RWPE1 (cell line): ENCODE measurements at places on chromosomes 7 and 10.

GRCh38 chr7:33248671-33249070 is 119.3 kb downstream of the BBS9 start:
- no peak for DNase-seq

DNA sequence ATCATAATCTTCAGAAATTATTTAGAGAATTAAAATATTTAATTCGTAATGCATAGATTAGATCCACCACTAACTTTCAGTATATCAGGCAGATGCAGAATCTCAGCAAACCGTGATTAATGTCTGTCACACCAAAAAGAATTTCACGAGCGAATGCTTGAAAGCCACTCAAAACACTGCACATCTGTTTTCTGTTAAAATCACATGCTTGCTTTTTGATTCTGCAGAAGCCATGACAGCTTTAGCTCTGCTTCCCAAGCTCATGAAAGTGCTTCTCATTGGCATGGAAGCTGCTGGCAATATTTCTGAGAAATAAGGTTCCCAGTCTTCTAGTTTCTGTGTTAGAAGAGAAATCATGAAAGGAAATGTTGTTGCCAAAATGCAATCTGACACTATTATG is 837.8 kb upstream of the LRRN3 start:
- no peak for DNase-seq

DNA sequence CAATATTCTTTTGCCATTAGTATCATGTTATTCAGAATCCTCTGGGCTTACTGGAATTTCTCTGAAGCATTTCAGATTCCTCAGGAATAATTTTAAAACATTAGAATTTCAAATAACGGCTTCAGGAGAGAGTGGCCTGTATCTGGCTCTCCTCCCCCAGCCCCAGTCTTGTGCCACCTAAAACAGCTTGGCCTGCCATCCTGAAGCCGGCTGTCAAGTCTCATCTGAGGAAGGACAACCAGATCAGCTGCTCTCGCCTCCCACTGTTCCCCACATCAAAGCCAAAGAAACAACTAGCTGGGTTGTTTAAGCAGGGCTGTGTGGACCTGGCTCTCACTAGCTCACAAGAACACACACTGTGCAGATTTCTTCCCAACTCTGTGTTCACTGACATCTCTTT is 178.2 kb downstream of the FGFR2 start:
- no peak for DNase-seq

DNA sequence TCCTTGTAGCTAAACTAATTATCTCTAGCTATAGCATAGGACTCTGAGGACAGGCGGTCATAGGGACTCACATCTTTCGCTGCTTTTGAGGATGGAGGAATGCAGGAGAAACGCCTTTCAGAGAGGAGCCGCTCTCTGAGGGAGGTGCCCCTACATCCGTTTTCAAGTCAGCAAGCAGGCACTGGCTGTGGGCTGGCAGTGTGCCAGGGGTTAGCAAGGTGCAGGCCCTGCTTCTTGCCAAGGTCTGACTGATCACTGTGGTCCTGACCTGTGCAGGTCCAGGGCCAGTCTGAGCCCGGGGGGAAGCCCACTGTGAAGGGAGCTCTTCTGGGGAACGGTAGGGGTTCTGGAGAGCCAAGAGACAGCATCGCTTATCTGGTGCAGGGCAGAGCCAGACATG is 89.4 kb downstream of the SH3PXD2A start:
- DNase-seq = no peak

DNA sequence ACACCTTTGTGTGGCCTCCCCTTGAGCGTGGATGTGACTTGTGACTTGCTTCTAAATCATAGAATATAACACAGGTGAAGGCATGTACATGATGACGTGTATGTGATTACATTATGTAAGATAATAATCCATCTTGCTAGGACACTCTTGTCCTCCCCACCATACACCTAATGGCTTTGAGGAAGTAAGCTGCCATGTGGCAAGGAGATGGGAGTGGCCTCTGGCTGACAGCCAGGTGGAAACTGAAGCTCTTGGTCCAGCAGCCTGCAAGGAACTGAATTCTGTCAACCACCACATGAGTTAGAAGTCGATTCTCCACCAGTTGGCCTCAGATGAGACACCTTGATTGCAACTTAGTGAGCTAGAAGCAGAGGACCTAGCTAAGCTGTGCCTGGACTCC is 67.4 kb upstream of the ELN start:
- no peak for DNase-seq

- DNase-seq = no peak
These were observed 2.6 kb downstream of the GRID1 start for GRCh38 chr10:86363833-86364490.

DNA sequence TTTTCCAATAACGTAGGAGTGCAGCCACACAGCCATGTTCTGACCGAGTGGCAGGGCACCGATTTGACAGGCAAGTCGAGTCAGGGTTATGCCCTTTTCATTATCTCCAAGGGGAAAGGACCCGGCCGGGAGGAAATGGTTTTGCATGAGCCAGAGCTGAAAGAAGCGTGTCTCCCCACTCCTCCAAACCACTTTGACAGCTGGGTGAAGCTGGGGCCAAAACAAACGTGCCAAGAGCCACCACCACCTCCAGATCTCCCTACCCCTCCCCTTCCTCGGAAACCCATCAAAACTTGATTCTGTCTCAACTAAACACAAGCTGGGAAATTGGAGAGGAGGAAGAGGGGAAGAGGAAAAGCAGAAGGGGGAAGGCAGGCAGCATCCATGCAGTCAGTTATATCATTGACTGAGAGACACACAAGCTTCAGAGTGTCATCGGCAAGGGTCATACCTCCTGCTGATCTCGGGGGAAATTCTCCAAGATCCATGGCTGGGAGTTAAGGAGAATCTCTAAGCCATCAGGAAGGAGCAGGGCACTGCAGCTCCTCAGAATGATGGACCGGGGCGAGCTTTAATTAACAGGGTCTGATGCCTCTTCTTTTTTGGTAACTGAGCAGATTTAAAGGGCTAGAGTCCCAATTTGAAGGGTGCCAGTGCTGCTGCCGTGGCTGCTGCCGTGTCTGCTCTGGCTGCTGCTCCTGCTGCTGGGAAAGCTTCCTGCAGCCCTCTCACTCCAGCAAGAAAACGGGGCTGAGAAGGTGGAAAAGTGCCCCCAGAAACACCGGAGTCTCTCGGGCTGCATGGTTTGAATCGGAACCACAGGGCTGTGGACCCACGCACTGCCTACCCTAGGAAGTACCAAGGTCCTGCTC is 34.7 kb upstream of the CALN1 start:
- no peak for DNase-seq

DNA sequence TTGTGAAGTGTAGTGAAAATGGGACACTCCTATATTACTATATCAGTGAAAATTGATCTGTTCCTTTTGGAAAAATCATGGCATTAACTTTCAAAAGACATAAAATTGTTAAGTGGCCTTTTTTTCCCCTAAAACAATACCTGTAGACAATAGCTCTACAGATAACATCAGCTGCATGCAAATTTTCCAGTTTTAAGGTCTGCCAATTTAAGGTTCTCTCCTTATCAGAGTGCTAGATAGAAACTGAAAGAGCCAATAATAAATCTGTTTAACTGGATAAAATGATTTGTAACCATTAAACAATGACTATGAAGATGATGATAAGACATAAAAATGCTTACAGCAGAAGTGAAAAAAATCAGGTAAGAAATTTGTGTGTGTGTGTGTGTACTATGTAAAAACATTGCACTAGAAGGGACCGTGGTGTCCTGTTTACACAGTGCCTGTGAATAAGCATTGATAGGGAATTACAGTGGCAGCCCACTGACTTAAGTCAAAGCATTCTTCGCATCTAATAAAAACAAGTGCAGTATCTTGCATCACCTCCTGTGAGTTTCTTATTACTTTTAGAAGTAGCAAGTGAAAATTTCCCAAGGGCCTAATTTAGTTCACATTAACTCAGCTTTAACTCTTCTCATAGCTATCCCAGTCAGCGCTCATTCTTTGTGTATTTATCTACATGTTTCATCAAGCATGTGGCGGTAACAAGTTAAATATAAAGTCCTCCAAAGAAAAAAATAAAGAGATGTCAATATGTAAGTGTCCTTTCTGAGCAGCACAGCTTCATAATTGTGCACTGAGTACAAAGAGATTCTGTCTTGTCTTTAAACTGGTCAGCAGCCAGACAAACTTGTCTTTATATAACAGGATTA is 261.9 kb downstream of the ARL4A start:
- no peak for DNase-seq

GRCh38 chr7:94258418-94259300 is 136.0 kb upstream of the COL1A2 start:
- DNase-seq = no peak

DNA sequence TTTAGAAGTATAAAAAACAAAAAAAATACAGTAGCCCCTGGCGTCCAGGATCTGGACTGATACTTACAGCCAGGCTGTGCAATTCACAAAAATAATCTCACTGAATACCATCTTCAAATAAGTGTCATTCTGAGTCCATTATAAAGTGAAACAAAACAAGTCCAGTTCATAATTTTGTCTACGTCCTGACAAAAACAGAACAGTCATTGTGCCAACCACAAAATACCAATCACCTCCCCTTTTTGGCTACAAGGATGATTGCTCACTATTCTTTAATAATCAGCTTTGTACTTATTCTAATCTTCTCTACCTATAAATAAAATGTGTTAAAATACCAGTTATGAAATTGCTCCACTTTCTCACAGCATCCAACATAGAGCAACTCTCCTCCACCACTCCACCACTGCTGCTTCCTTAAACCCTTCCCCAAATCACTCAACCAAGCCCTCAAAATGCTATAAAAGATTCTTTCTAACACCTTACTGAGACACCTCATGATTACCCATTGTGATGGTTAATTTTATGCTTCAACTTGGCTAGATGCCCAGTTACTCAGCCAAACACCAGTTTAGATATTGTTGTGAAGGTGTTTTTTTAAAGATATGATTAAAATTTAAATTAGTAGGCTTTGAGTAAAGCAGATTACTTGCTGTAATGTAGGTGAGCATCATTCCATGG is 479.8 kb upstream of the SEMA3A start:
- DNase-seq = peak; percentile 20

DNA sequence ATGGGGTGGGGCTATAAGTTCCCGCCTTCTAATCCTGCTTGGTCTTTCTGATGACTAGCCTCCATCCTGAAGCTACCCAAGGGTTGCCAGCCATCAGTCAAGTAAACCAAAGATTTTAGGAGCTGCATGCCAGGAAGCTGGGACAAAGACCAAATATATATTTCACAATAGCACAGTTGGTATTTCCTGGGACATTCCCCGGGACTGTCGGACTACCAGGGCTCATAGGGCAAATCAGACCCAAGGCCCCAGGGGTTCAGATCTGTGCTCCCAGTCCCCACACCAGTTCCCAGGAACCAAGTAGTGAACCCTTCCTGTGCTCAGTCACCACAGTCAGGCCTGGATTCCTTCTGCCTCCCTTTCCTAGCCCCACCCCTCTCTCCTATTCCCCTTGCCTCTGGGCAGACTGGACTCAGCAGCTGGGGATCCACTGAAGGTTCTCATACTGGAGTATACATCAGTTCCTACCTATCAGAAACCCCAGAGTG is 5.7 kb upstream of the CXCL12 start:
- DNase-seq = no peak
